Activated B cell treated with CpG ODN at 0.5 μM for 24 hours (primary cell): ENCODE measurements at places on chromosomes 7 and 10. TPM values are rescaled to one million over a fixed set of nuclear protein-coding genes. Genes with fewer than 3 reads are reported as not detected.
A peak's percentile ranks its signal among the peaks of the same experiment; 100 is the strongest.

DNA sequence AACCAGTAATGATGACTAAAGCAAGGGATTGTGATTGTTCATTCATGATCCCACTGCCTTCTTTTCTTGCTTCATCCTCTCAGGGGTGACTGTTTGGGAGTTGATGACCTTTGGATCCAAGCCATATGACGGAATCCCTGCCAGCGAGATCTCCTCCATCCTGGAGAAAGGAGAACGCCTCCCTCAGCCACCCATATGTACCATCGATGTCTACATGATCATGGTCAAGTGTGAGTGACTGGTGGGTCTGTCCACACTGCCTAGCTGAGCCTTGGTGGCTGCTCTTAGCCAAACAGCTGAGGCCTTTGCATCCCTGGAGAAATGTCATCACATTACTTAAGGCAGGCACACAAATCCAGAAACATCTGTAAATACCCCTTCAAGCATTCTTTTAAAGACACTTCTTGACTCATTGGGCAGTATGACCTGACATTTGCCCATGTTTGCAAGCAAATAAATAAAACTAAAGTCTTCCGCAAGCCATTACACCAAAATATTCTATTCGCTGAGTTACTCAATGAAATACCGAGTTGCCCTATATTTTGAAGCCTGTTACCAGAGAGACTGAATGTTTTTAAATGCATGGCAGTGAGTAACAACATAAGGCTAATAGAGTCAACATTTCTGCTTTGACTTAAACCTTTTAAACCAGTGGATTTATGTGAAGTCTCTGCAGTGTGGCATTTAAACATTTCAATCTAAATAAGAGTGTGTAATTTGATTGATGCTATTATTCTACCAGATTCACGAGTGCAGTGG, 166.3 kb upstream of the LANCL2 start:
- DNase-seq: no peak
- no peak overlapping the region for H3K27ac ChIP-seq
- H3K27me3 ChIP-seq: no peaks in the 10 kb centered on the region
- no peaks in the 10 kb centered on the region for H3K4me1 ChIP-seq

- peaks cover 3% of the 10 kb centered on the region for H3K4me1 ChIP-seq
- no peak for DNase-seq
- no peaks in the 10 kb centered on the region for H3K36me3 ChIP-seq
- H3K27ac ChIP-seq: no peak overlapping the region
- H3K4me3 ChIP-seq: no peak overlapping the region
These were observed 98.3 kb downstream of the TMEM130 start for GRCh38 chr7:98771519-98771918.

Gene ADIRF
- total RNA-seq: 7.9 and 9.5 TPM in 2 replicates

Gene IL6
- 64.4 and 72.3 TPM in 2 replicates for total RNA-seq

DNA sequence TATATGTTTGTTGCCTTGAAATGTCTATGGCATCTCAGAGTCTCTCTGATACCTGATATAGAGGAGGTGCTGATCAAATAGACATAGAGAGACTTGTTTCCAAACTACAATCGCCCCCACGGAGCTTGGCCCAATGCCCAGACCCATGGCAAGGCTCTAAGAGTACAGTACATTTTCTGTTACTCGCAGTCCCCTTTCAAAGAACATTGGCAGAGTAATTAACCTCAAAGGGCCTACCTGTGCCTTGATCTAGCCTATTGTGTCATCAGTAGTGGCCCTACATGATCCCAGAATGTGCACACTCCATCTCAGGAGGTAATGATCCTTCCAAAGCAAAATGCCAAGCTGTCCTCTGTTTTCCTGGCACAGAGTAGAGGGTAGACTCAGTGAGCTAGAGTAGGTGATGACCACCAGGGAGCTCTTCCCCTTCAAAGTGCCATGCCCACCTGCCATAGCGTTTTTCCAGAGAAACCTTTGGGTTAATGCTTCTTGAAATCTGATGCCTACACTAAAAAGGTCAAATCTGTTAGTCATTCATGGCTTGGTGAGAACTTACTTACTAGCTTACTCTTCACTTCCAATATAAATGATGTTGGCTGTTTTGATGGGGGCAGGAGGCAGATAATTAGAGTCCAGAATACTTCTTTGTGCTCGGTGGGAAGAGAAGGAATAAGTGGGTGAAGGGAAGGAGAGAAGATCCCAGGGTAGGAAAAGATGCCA, 41.2 kb upstream of the ACSL5 start:
- H3K36me3 ChIP-seq: no peaks in the 10 kb centered on the region
- no peak overlapping the region for H3K27ac ChIP-seq
- peaks cover 14% of the 10 kb centered on the region for H3K27me3 ChIP-seq
- DNase-seq: no peak
- no peak overlapping the region for H3K4me3 ChIP-seq

DNA sequence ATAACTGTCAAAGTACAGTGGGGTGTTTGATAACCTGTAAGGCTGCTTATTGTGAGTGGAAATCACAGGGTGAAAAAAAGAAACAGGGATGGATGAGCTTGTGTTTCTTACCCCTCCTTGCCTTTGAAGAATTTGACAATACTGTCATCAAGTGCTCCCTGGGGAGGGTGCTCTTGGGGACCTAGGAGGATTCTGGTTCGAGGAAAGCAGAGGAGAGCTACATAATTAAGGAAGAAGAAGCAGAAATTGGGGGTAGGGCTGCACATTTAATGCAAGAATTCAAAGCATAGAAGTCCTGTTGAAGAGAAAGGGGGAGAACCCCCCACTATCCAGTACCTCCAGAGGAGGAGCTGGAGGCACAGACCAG, 208.1 kb upstream of the PHYHIPL start:
- H3K4me1 ChIP-seq: no peaks in the 10 kb centered on the region
- H3K27me3 ChIP-seq: peaks cover 15% of the 10 kb centered on the region
- H3K27ac ChIP-seq: no peak overlapping the region
- no peak overlapping the region for H3K4me3 ChIP-seq

Gene AIFM2
- 8.9 and 10.8 TPM in 2 replicates for total RNA-seq

DNA sequence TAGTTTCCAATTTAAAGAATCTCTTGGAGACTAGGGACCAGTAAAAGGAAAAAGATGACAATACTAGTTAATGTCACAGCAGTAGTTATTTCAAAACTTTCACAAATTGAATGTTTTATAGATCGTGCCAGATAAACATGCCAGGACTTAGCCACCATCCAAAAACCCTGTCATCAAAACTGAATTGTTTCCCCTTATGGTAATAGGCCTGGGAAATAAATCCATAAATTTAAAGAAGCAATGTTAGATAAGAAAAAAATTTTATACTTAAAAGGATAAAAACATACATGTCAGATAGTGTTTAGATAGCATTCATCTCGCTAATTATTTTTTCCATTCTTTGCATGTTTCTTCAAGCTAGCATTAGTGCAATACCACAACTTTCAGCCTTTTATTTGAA, 71.2 kb downstream of the SUGCT start:
- no peak for DNase-seq
- H3K36me3 ChIP-seq: no peaks in the 10 kb centered on the region
- no peak overlapping the region for H3K27ac ChIP-seq
- H3K4me3 ChIP-seq: no peak overlapping the region
- no peaks in the 10 kb centered on the region for H3K4me1 ChIP-seq
- peaks cover 6% of the 10 kb centered on the region for H3K27me3 ChIP-seq

Gene SP4
- 23.6 and 28.7 TPM in 2 replicates for total RNA-seq

DNA sequence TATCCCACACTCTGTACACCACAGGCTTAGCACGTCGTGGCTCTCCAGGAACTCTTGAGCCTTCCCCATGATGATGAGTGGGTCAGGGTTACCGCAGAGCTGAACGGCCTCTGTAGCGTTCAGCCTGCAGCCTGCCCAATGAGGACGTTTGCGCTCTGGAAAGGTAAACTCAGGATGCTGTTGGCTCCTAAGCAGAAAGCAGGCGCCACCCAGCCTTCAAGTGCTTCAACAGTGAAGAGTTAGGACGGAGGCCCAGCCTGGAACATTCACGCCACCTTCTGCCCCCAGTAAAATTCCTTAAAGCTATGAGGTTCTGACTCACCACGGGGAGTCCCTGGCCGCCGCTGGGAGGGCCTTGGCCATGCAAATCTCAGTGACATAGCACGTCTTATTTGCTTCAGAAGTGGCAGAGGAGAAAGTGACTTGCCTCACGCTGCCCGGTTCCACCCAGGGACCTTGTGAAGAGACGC, 161.5 kb upstream of the SH2B2 start:
- no peak overlapping the region for H3K4me3 ChIP-seq
- no peaks in the 10 kb centered on the region for H3K27me3 ChIP-seq
- peak overlapping the region; percentile 41 for H3K27ac ChIP-seq
- peaks cover 21% of the 10 kb centered on the region for H3K4me1 ChIP-seq

DNA sequence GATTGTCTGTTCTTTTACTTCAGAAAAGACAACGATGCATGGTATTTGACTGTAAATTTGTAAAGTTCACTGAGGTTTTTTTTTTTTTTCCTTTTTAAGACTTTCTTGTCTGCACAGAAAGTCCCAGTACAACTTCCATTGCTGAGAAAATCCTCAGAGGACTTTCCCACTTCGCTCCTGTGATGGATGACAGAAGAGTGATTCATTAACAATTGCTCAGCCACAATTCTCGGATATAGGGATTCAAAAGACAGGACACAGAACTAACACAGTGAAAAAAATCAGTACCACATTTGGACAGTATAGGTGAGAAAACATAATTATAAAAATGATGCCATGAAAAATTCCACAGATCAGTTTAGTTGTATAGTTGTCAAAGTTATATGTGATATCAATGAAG, 48.0 kb downstream of the SEC23IP start:
- no peak for DNase-seq
- peaks cover 1% of the 10 kb centered on the region for H3K4me1 ChIP-seq
- peaks cover 70% of the 10 kb centered on the region for H3K36me3 ChIP-seq
- H3K27me3 ChIP-seq: no peaks in the 10 kb centered on the region
- no peak overlapping the region for H3K4me3 ChIP-seq
- no peak overlapping the region for H3K27ac ChIP-seq

DNA sequence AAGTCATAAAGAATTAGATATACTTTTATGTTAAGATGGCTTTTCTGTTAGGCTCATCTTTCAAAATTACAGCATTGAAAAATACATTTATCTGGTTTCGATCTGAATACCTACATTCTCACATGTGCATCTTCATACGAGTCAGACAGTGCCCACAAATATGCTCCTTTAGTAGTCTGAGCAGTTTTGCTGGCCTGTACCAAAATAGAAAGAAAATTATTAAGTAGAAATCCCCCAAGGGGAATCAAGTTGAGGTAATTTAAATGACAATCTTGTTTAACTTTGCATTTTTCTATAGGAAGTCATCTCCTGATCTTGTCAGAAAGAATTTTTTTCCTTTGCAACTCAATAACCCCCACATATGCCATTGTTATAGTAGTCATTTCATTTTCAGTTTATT, 287.4 kb upstream of the SEMA3D start:
- H3K27ac ChIP-seq: no peak overlapping the region
- DNase-seq: no peak
- no peak overlapping the region for H3K4me3 ChIP-seq
- H3K27me3 ChIP-seq: no peaks in the 10 kb centered on the region

Gene VAX1
- total RNA-seq: not detected in 2 replicates

DNA sequence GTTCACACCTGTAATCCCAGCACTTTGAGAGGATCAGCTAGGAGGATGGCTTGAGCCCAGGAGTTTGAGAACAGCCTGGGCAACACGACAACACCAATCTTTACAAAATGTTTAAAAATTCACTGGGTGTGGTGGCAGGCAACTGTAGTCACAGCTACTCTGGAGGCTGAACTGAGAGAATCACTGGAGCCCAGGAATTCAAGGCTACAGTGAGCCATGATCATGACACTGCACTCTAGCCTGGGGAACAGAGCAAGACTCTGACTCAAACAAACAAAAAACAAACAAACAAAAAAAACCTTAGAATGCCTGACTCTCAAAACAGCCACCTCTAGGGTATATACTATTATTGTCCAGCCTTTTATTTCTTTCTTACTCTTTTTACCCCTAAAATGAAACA, 56.5 kb upstream of the PAPSS2 start:
- H3K36me3 ChIP-seq: no peaks in the 10 kb centered on the region
- no peak overlapping the region for H3K27ac ChIP-seq
- no peak for DNase-seq
- H3K4me1 ChIP-seq: peaks cover 7% of the 10 kb centered on the region

DNA sequence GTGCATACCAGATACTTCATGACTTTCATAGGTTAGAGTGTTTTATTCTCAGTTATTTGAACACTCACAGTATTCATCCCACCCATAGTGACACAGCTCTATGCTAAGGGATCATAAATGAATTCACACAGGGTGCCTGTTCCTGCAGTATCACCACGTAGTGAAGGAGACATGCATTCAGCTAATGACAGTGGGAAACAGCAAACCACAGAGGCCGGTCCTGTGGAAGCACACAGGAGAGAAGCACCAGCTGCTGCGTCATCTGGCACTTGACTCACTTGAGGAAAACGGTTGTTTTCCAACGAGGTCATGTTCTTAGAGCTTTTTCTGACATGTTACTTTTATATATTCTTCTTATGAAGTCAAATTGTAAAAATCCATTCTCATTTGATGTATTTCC, 73.0 kb downstream of the UBE3C start:
- no peak overlapping the region for H3K27ac ChIP-seq
- no peak for DNase-seq
- H3K36me3 ChIP-seq: peaks cover 68% of the 10 kb centered on the region
- H3K27me3 ChIP-seq: no peaks in the 10 kb centered on the region
- H3K4me1 ChIP-seq: no peaks in the 10 kb centered on the region
- no peak overlapping the region for H3K4me3 ChIP-seq

GRCh38 chr10:52742731-52743130, 29.9 kb downstream of the MBL2 start:
- DNase-seq: no peak
- H3K36me3 ChIP-seq: no peaks in the 10 kb centered on the region
- H3K27ac ChIP-seq: no peak overlapping the region

GRCh38 chr7:100584683-100585510, 1.0 kb downstream of the LRCH4 start:
- H3K27ac ChIP-seq: peak overlapping the region; percentile 96
- H3K27me3 ChIP-seq: no peaks in the 10 kb centered on the region
- H3K4me1 ChIP-seq: peaks cover 38% of the 10 kb centered on the region
- peak overlapping the region; percentile 93 for H3K4me3 ChIP-seq

Gene CLRN3
- total RNA-seq: not detected in 2 replicates

DNA sequence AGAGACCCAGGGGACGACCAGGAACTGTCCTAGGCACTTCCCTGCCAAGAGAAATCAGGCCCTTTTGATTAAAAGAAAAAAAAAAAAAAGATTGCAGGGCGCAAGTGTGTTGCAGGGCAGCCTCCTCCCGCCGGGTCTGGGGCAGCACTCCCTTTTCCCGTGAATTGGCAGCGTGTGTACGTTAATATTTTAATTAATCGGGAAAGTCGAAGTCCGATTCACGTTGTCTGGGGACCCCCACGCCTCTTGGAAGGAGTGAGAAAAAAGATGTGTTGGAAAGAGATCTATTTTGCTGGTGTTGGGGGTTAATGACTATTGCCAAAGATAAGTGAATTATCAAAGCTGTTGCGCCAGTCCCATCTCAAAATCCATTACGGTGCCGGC, 1.3 kb upstream of the EBF3 start:
- no peak overlapping the region for H3K27ac ChIP-seq
- DNase-seq: no peak
- no peak overlapping the region for H3K4me3 ChIP-seq

- no peaks in the 10 kb centered on the region for H3K4me1 ChIP-seq
- DNase-seq: no peak
- H3K4me3 ChIP-seq: no peak overlapping the region
- H3K36me3 ChIP-seq: no peaks in the 10 kb centered on the region
These were observed 182.6 kb upstream of the TMEM106B start for GRCh38 chr7:12028508-12028907.

GRCh38 chr7:150323682-150324372, 482 bp upstream of the ACTR3C start:
- peaks cover 46% of the 10 kb centered on the region for H3K4me1 ChIP-seq
- peak overlapping the region; percentile 93 for H3K4me3 ChIP-seq
- no peak for DNase-seq
- H3K36me3 ChIP-seq: peaks cover 36% of the 10 kb centered on the region

GRCh38 chr7:53657586-53657985, 622.2 kb downstream of the POM121L12 start:
- H3K36me3 ChIP-seq: no peaks in the 10 kb centered on the region
- no peak overlapping the region for H3K4me3 ChIP-seq
- DNase-seq: no peak
- H3K4me1 ChIP-seq: no peaks in the 10 kb centered on the region
- H3K27ac ChIP-seq: no peak overlapping the region
